Stomach (tissue), 19 donors: ENCODE measurements at places on chromosomes 6 and 20. TPM values are rescaled to one million over a fixed set of nuclear protein-coding genes. Genes with fewer than 3 reads are reported as not detected.

DNA sequence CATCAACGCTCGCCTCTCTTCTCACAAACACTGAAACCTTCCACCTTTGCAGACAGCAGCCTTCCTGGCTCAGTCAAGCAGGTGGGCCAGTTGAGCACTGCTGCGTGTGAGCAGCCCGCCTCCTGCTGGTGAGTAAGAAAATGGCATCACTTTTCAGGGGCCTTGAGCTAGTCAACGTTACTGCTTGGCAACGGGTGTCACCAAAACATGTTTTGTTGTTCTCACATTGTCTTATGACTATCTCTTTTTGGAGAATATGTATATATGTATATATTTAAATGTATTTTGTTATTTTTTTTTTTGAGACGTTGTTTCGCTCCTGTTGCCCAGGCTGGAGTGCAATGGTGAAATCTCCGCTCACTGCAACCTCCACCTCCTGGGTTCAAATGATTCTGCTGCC, 97.0 kb upstream of the AGPAT4 start:
- DNase-seq, result peak; percentile 88

DNA sequence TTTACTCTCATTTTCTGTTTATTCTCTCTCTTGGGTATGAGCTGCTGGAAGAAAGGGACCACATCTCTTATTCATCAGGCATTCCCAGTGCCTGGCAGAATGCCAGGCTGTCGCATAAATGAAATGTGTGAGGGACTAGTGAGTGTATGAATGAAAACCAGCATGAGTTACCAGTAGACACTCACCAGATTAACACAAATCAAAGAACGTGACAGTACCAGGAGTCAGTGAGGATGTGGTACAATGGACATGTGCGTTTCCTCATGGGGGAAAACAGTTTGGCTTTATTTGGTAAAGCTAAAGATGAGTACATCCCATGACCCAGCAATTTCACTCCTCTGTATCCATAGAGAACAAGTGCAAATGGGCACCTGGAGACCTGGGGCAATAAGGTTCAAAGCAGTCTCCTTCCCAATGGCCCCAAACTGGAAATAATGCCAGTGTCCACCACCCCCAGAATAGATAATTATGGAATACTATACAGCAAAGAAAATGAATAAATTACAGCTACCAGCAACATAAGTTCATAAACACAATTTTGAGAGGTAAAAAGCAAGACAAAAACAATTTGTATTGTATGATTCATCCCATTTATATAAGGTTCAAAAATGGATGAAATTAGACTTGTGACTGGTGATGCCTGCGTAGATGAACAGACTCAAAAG, 93.3 kb downstream of the CDH22 start:
- no peak for DNase-seq

DNA sequence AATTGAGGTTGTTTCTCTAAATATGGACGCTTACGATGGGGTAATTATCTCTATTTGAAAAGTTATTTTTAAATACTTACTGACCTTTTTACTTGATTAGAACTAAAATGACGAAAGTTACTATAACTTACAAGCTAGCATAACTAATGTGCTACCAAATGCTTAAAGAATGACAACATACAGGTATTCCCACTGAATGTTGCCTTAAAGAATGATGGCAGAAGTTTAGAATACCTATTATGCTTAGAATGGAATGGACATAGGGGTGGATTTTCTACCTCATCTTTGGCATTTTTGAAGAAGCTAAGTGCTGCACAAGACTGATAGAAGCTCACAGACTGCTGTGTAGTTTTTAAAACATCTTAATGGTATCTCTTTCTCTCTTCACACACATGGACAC, 284.8 kb downstream of the THBS2 start:
- DNase-seq, result no peak

- DNase-seq, result no peak
Measured at GRCh38 chr20:41436679-41437078, 70.1 kb upstream of the EMILIN3 start.

GRCh38 chr6:118652051-118652615, 742 bp upstream of the CEP85L start:
- DNase-seq, result no peak

Gene NQO2
- 35.5 TPM for total RNA-seq

- peak; percentile 72 for DNase-seq
Measured at GRCh38 chr6:122995921-122996793, at the start of gene CLVS2. Gene CLVS2 (plus strand): TSS chr6:122996235. CDS start chr6:122997778, 1,543 bp downstream.

DNA sequence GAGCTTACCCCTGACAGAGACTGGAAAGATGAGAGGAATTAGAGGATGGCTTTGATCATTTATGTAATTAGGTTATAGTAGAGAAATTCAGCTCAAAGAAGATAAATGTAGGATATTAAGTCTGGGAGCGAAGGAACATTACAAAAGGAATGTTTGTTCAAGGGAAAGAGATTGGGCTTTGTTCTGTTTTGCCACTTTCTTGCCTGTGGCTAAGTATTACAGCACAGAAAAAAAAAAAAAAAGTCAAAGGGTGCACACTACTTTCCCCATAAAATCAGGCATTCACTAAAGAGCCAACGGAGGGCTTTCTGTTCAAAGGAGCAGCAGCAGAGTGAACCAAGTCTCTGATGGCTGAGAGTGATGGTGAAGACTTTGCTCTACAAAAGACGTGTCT, 5.0 kb upstream of the HDDC2 start:
- DNase-seq, result no peak

GRCh38 chr6:3372912-3373554, 83.8 kb downstream of the SLC22A23 start:
- DNase-seq, result no peak

Gene RIPPLY2
- not detected for total RNA-seq

Gene ITCH
- total RNA-seq, result 25.8 TPM

DNA sequence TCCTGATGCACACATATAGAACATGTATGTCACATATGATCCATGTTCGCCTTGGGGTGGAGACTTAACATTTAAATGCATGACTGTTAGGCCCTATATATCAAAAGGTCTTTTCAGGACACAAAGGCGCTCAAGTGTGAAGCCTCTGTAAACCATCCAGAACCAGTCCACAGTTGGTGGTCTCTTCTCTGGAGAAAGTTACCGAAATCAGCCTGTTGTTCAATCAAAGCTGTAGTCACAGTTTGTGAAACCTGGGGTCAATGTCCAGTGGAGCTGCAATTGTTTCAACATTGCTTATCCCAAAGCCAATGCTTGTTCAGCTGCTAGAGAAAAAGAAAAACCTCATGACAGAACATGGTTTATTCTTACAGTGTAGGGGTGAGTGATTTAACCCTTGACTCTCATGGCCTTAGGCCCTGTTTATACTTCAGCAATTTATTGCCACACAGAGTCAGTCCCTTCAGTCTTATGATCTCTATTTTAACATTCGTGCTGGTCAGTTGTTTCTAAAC, 193.6 kb upstream of the CST7 start:
- peak; percentile 18 for DNase-seq

Gene RPS6KA2
- total RNA-seq, result 75.9 TPM

GRCh38 chr6:145442110-145442509, 293.2 kb downstream of the EPM2A start:
- no peak for DNase-seq

DNA sequence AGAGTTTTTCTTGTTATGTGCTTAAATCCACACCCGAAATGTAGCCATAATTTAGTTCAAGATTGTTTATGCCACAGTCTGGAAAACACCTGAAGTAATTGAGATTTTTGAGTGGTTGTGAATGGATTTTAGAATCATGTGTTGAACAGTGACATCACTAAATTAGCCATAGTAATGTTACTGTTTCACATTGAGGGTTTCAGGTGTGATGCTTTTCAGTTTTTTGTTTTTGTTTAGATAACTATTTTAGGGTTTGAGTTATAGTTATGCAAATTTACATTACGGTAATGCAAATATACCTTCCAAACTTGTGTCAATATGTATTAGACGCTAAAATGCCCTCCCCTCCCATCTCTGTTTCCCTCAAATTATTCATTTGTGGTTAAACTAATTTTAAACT, 22.9 kb downstream of the QKI start:
- no peak for DNase-seq

Gene DDX43
- 23.9 TPM for total RNA-seq

DNA sequence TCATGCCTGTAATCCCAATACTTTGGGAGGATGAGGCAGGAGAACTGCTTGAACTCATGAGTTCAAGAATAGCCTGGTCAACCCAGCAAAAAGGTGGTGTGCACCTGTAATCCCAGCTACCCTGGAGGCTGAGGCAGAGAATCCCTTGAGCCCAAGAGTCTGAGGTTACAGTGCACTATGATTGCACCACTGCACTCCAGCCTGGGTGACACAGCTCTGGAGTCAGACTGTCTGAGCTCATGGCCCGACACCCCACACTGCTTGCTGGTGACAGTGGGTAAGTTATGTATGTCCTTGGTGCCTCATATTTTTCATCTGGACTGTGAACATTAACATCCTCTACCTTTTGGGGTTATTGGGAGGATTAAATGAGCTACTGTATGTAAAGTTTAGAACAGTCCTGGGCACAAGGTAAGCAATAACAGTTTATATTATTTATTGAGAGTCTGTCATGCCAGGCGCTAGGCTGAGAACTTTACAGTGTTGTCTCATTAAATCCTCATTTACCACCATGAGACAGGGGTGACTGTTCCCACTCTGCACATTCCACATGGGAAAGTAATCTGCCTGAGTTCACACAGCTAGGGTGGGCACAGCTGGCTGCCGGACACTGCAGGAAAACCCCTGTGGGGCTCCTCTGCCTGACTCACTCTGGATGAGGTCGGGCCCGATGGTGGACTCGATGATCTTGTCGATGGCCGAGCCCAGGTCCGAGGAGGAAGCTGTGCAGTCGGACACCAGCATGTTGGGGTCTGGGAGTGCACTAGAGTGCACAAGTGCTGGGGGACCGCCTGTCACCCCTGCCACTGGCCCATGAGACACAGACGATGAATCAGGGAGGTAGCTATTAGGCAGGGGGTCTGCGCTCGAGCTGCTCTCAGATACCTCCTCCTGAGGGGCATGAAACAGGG, 2.9 kb downstream of the ZNF335 start:
- no peak for DNase-seq

GRCh38 chr20:17560344-17561074, 9.4 kb upstream of the DSTN start:
- DNase-seq, result no peak

DNA sequence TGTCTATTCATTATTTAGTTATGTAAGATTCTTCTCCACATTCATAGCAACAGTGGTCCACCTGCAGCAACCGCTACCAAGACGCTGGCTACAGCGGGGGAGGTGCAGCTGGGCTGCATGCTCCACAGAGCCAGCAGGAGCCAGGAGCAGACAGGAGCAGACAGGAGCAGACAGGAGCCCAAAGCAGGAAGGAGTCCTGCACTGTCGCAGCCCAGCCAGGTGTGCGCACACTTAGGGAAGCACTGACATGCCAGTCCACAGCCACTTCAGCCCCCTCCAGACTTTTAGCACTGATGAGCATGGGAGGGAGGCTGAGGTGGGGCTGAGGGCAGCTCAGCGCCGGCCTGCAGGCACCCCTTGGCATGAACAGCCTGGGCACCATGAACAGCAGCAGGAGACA, 19.6 kb downstream of the KIF16B start:
- no peak for DNase-seq

Gene PGBD1
- 5.7 TPM for total RNA-seq
